ENCODE measurements at places on chromosomes 2 and 18. TPM values are rescaled to one million over a fixed set of nuclear protein-coding genes. Genes with fewer than 3 reads are reported as not detected.

DNA sequence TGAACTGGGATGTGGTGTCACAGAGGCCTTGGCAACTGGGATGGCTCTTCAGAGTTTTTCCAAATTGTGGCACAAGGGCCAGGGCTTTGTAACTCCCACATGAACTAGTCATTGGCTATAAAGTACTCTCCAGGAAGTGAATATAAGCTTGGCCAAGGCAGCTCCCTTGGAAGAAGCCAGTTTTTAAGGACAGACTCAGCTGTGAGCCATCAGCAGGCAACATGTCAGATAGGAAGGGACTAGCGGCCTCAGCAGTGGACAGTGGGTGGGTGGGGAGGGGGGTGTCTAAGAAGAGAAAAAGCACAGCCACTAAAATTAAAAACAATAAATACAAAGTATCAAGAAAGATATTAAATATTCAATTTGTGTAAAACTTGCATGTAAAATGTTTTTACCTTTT is 691.1 kb upstream of the PIK3C3 start:
- no peak overlapping the region for H3K4me3 ChIP-seq
- no peaks in the 10 kb centered on the region for H3K27me3 ChIP-seq
- DNase-seq = no peak
- no peak overlapping the region for H3K27ac ChIP-seq
- no peaks in the 10 kb centered on the region for H3K36me3 ChIP-seq
- no peaks in the 10 kb centered on the region for H3K4me1 ChIP-seq

DNA sequence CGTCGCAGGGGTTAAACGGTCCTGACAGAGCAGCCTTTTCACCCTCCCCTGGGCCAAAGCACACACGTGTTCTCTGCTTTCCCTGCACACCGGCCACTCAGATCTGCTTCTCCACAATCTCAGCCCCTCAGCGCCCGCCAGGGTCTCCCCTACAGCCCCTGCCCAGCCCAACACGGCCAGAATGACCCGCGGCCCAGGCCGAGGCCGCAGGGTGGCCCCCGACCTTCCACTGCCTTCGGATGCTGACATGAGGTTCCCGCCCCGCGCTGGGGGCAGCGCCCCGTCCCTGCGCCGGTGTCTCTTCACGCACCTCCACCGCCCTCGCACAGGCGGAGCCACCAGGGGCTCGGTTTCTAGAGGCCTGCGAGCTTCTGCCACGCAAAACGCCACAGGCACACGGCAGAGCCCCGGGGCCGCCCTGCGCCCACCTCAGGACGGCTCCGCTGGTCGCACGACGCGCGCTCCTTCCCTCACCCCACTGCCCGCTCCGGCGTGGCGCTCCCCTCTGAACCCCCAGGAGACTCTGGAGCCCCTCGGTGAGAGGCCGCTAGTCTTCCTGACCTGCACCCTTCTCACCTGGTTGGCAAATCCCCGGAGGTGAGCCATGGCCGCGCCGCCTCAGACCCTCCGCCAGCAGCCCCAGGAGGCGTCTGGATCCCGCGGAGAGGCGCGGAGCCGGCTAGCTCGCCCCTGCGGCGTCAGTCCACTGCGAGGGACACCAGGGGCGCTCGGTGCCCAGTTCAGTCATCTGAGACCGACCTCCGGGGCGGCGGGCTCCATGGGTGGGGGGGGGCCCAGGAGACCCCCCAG is 749 bp downstream of the STK25 start:
- peaks cover 2% of the 10 kb centered on the region for H3K4me1 ChIP-seq
- peaks cover 12% of the 10 kb centered on the region for H3K36me3 ChIP-seq
- no peaks in the 10 kb centered on the region for H3K27me3 ChIP-seq
- H3K4me3 ChIP-seq = peak overlapping the region; percentile 87

- H3K27me3 ChIP-seq = no peaks in the 10 kb centered on the region
- no peak overlapping the region for H3K27ac ChIP-seq
- no peaks in the 10 kb centered on the region for H3K36me3 ChIP-seq
- H3K4me1 ChIP-seq = no peaks in the 10 kb centered on the region
- H3K4me3 ChIP-seq = no peak overlapping the region
- no peak for DNase-seq
These were observed 81.2 kb upstream of the CYRIA start for GRCh38 chr2:16746833-16747232.

- no peak for DNase-seq
- no peaks in the 10 kb centered on the region for H3K36me3 ChIP-seq
- H3K4me1 ChIP-seq = peaks cover 2% of the 10 kb centered on the region
- H3K4me3 ChIP-seq = no peak overlapping the region
These were observed 30.8 kb upstream of the PARD3B start for GRCh38 chr2:204514439-204514838.

DNA sequence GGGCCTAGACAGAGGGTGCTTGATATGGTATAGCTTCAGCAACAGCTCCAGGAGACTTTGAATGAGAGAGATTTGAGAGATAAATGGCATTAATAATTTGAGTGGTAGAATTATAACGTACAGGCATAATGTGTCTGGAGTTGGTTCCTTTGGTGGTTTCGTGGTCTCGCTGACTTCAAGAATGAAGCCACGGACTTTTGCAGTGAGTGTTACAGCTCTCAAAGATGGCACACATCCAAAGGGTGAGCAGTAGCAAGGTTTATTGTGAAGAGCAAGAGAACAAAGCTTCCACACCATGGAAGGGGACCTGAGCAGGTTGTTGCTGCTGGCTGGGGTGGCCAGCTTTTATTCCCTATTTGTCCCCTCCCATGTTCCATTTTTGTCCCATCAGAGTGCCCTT is 23.1 kb downstream of the PDCD1 start:
- H3K36me3 ChIP-seq = no peaks in the 10 kb centered on the region
- H3K4me3 ChIP-seq = no peak overlapping the region
- no peak for DNase-seq
- no peaks in the 10 kb centered on the region for H3K27me3 ChIP-seq
- no peaks in the 10 kb centered on the region for H3K4me1 ChIP-seq
- H3K27ac ChIP-seq = no peak overlapping the region

DNA sequence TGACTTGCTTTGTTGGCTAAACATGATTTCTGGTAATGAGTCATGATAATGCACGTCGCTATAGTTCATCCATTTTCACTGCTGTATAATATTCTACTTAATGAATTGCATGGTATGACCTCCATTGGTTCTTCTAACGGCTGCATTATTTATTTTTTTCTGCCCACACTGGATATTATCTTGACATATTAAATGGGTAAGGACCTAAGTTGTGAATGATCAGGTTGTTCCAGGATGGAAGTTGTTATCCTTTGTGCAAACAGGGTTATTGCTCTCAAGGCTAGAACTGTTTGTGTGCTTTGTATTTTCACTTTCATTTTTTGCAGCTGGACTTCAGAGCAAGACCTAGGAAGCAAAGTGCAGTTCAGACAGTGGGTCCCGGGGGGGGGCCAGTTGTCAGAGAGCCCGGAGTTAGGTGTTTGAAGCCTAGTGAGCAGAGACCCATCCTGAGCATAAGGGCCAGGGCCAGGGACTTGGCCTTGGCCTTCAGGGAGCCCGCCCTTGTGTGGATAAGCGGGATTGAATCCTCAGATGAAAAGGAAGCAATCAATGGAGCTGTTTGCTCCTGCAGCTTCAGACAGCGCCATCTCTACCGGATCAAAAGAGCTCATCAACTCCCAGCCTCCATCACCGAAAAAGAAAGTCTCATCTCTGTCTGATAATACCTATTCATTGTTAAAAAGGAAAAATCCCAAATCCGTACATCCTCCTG is 48.2 kb downstream of the AGAP1 start:
- H3K4me1 ChIP-seq = peaks cover 8% of the 10 kb centered on the region
- no peak overlapping the region for H3K4me3 ChIP-seq
- DNase-seq = no peak
- H3K27ac ChIP-seq = no peak overlapping the region
- H3K36me3 ChIP-seq = no peaks in the 10 kb centered on the region
- no peaks in the 10 kb centered on the region for H3K27me3 ChIP-seq

GRCh38 chr2:207014424-207014823 is 75.1 kb downstream of the CPO start:
- peaks cover 29% of the 10 kb centered on the region for H3K36me3 ChIP-seq
- DNase-seq = no peak
- no peaks in the 10 kb centered on the region for H3K27me3 ChIP-seq
- H3K4me1 ChIP-seq = peaks cover 5% of the 10 kb centered on the region
- no peak overlapping the region for H3K4me3 ChIP-seq
- H3K27ac ChIP-seq = no peak overlapping the region

DNA sequence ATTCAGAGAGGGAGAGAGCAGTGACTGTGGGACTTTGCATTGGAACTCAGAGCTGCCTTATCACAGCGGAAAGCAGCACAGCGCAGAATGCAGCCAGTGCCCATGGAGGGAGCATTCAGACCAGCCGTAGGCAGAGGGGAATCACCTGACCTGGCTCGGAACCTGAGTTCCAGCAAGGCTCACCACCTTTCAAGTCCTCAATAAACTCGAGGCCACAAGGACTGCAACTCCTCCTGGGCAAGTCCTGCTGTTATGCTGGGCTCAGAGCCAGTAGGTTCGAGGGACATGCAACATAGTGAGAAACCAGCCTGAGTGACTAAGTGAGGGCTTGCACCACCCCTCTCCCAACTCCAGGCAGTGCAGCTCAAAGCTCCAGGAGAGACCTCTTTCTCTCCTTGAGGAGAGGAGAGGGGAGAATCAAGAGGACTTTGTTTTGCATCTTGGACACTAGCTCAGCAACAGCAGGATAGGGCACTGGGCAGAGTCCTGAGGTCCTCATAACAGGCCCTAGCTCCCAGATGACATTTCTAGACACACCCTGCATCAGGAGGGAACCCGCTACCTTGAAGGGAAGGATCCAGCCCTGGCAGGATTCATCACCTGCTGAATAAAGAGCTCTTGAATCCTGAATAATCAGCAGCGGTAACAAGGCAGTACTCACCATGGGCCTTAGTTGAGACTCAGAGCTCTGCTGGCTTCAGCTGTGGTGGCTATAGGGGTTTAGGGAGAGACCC is 136.8 kb upstream of the OTOS start:
- H3K27ac ChIP-seq = no peak overlapping the region
- H3K4me1 ChIP-seq = no peaks in the 10 kb centered on the region
- no peak for DNase-seq
- no peak overlapping the region for H3K4me3 ChIP-seq
- no peaks in the 10 kb centered on the region for H3K36me3 ChIP-seq

FTCDNL1 gene
- total RNA-seq = 2.0 TPM
